Uterine smooth muscle cell (primary cell): ENCODE measurements at places on chromosomes 6 and 20. TPM values are rescaled to one million over a fixed set of nuclear protein-coding genes. Genes with fewer than 3 reads are reported as not detected.

OPRM1 gene
- total RNA-seq = not detected in 2 replicates

ADAM33 gene
- 57.5 and 87.5 TPM in 2 replicates for total RNA-seq

TP53TG5 gene
- total RNA-seq = not detected in 2 replicates

NHSL1 gene
- total RNA-seq = 1.8 and 3.7 TPM in 2 replicates

LYRM4 gene
- 14.4 and 21.0 TPM in 2 replicates for total RNA-seq

TMEM200A gene
- total RNA-seq = 99.1 and 116 TPM in 2 replicates

CTAGE9 gene
- total RNA-seq = not detected in 2 replicates

PRIM2 gene
- 55.4 and 96.3 TPM in 2 replicates for total RNA-seq

MPC1 gene
- 18.0 and 24.3 TPM in 2 replicates for total RNA-seq

SIGLEC1 gene
- total RNA-seq = not detected in 2 replicates
